ENCODE measurements at places on chromosomes 4 and X.

DNA sequence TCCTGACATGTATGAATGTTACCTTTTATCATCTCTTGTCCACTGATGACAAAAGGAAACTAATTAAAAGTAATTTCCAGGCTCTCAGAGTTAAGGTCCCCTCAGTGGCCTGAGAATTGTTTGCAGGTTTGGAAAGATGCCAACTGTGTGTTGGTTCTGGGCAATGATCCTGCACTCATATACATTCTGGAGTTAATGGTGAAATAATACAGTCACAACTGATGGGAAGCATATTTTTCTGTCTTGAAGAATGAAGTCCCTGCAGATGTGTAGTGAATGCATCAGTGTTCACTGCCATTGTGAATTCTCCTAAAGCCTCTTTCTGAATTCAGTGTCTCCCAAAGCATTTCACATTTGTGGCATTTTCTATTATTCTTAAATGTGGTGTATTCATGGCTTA, 238.1 kb upstream of the PPP1R2C start:
- DNase-seq = no peak

GRCh38 chrX:67207912-67208311, 335.9 kb upstream of the AR start:
- no peak for DNase-seq

- no peak for DNase-seq
Observed at GRCh38 chr4:78706302-78706701, 69.8 kb upstream of the BMP2K start.

DNA sequence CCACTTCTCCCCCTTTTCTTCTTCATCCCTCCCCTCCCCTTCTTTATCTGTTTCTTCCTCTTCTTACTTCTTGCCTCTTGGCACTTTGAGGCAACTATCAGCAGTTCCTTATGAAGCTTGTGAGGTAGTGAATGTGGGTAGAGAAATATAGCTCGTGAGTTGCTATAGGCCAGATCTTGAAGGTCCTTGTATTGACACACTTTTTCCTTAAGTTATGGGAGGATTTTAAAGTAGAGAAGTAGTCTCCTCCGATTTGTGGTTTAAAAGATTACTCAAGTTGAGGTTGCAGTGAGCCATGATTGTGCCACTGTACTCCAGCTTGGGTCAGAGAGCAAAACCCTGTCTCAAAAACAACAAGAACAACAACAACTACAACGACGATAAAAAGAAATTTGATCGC, 3.4 kb upstream of the RRAGB start:
- no peak for DNase-seq

DNA sequence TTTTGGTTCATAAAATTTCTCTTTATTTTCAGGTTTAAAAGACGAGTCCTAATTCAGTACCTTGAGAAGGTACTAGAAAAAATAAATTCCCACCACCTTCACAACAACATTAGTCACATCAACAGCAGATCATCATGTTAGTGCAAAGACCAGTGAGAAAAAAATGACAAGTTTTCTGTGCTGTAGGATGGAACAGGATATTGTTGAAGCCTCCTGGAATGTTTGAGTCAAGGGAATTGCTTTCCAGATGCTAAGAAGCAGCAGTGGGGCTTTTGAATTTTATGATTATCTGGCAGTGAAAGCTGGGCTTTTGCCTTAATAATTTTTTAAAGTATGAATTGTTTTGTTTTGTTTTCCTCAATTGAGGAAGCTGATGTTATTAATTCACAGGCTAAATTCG, 61.0 kb downstream of the INTS6L start:
- DNase-seq = no peak

GRCh38 chrX:154384284-154384892, 5.3 kb downstream of the EMD start:
- DNase-seq = no peak

- DNase-seq = no peak
Observed at GRCh38 chr4:159481936-159482335, 379.1 kb downstream of the RAPGEF2 start.

DNA sequence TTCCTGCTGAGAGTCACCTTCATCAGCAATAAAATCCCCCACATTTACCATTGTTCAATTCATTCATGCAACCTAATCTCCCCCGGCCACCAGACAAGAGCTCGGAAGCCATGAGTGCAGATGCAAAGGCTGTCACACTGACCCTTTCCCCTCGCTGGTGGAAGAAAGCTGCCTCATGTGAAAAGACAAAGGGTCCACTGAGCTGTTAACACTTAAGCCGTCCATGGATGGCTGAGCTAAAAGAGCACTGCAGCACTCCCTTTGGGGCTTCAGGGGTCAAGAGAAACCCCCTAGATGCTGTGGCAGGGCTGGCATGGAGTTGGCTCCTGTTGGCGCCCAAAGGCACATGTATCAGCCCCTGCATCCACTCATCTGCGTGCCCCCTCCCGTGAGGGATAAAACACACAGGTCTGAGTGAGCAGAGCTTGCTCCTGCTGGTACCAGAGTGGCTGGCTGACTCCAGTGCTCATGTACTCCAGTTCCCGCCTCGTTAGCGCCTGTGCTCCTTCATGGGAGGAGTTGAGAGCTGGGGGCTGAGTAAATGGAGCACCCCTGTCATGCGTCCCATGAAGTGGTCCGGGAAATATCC, 216.5 kb downstream of the PDHA2 start:
- DNase-seq = no peak

GRCh38 chr4:152970102-152970820, 34.1 kb downstream of the FHDC1 start:
- DNase-seq = no peak

GRCh38 chrX:34559325-34559724, 97.8 kb downstream of the TMEM47 start:
- DNase-seq = peak; percentile 4

DNA sequence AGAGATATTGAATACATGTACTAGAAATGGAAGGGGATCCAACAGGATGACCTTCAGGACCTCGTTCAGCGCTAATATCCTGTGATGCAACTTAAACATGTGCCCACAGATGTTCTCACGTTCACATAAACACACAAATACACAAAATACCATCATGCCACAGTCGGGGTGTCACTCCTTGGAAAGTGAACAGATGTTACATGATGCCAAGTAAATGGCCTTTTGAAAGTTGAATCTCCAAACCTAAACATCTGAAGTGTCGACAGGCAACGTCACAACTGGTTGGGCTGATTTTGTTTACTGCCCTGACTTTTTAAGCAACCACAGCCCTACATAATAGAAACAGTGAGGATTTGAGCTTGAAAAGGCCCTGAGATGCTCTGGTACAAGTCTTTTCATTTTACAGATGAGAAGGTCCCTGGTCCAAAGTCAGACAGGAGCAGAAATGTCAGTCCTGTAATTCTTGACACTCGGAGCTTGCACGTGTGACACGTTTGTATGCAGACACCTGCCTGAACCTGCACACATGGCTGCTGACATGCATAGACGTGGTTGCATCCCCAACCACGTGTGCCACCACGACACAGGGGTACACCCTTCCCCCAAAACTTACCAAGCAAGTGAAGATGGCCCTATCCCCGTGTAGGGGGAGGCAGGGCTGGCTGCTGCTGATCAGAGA, 23.5 kb upstream of the BCORL1 start:
- DNase-seq = no peak

GRCh38 chrX:37347420-37347819, 1.7 kb upstream of the PRRG1 start:
- DNase-seq = no peak

GRCh38 chrX:102934624-102935023, 2.4 kb upstream of the RAB40AL start:
- DNase-seq = no peak

GRCh38 chrX:101377547-101377946, 8.4 kb downstream of the BTK start:
- DNase-seq = no peak

- no peak for DNase-seq
Observed at GRCh38 chr4:78732332-78733104, 43.6 kb upstream of the BMP2K start.

DNA sequence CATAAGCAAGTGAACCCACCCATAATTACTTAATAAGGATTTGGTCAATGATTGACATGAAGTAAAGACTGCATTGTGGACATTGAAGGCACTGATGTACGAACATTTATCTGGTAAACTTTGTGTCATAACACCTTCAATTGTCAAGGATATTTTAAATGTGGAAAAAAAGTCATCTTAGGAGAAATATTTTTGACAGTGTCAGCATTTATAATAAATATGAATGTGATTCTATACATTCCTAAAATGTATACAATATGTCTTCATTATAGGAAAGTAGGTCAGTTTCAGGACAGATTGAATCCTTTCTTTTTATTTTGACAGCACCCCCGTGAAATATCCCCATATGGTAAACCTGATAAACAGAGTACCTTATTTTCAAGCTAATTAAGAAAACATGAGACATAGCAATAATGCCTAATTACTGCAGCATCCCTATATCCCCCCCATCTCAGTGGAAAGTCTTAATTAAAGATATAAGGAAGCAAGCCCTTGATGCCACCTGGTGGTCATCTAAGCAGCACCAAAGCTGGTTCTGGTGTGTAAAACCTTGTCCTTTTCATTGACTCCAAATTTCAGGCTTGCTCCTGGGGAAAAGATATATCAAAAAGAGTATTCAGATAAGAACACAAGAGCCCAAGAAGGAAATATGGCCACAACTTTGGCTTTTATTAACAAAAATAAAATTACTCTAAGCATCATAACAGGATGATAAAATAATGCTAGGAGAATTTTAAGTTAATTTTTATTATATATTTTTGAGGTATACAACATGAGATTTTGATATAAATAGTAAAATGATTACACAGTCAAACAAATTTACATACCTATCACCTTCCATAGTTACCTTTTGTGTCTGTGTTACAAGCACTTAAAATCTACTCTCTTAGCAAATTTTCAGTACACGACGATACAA, 379.7 kb downstream of the TLL1 start:
- DNase-seq = peak; percentile 18

- no peak for DNase-seq
Observed at GRCh38 chrX:49277535-49277830, 7.9 kb downstream of the PPP1R3F start.

- DNase-seq = no peak
Observed at GRCh38 chrX:13092455-13092941, 48.1 kb upstream of the FAM9C start.

- peak; percentile 7 for DNase-seq
Observed at GRCh38 chr4:84596826-84597225, 13.9 kb downstream of the CDS1 start.

DNA sequence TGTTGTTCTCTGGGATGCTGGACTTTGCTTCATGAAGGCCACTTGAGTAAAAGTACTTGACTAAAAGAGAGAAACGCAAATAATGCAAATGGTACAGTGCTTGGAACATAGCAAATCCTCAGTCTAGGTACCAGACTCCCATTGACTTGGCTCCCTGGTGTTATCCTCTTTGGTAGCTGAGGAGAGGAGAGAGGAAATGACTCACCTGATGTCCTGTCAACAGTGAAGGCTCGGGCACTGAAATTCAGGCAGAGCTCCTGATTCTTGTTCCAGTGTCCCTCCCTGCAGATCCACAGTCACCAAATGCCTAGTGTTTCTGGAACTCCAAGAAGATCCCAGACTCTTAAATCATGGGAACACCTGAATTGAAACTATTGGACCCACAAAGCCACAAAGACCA, 22.5 kb upstream of the TCEAL4 start:
- no peak for DNase-seq

- no peak for DNase-seq
Observed at GRCh38 chrX:118156254-118156952, 39.8 kb upstream of the KLHL13 start.

DNA sequence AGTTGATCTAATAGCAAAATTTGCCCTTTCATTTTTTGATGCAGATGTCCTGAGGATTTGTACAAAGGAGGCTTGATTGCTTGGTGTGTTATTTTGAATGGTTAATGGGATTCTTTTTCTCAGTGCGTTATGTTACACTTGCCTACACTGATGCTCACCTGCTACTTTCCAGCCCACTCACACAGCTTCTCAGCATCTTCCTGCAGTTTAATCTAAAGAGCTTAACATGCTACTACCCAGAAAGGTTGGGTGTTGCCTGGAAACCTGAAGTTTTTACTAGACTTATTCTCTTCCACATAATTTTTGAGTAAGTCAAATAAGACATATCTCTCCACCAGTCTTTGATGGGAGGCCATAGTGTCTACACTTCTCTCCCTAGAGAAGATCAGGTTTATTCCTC, 9.9 kb upstream of the GPR101 start:
- no peak for DNase-seq

- DNase-seq = no peak
Observed at GRCh38 chr4:182449186-182449929, 206.2 kb downstream of the TENM3 start.

DNA sequence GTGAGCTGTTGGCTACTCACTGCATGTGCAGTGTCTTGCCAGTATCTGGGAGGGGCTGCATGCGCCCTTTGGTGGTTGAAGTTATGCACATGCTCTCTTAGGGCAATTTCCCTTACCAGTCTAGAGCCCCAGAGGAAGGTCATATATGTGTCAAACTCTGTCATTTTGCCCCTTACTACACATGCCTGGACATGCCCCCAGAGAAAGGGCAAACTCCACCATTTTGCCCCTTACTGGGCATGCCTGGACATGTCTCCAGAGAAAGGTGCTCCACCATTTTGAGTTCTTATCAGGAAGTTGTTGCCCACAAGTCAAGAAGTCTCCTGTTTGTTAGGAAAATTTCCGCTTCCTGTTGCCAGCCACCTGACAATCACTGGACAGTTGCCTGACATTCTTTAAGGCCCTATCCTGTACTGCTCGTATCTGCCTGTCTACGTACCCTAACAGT, 56.4 kb upstream of the PLAC8 start:
- DNase-seq = no peak

GRCh38 chr4:98242538-98242937, 18.6 kb upstream of the RAP1GDS1 start:
- no peak for DNase-seq

DNA sequence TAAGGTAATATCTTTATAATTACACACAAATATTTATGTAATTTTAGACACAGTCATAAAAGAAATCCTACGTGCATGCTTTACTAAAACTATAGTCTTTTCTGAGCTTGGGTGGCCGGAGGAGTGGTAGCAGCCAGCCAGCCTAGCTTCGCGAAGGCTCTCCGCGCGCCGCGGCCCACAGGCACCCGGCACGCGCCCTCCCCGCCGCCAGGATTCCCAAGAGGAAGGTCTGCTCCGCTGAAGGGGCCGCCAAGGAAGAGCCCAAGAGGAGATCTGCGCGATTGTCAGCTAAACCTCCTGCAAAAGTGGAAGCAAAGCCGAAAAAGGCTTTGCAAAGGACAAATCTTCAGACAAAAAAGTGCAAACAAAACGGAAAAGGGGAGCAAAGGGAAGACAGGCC, 8.7 kb upstream of the PJA1 start:
- no peak for DNase-seq

GRCh38 chrX:155745792-155746191, 133.0 kb upstream of the TMLHE start:
- peak; percentile 91 for DNase-seq

DNA sequence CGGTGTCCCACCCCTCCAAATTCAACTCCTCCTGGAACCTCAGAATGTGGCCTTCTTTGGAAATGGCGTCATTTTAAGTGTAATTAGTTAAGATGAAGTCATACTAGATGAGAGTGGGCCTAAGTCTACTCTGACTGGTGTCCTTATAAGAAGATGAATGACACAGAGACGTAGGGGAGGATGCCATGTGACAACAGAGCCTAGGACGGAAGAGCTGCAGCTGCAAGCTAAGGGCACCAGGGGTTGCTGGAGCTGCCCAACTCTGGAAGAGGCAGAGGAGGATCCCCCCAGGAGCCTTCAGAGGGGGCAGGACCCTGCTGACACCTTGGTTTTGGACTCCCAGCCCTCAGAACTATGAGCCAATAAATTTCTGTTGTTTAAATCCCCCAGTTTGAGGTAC, 115.1 kb downstream of the STK32B start:
- no peak for DNase-seq
